HCT116 (cell line): ENCODE measurements at places on chromosomes 2 and 18.

GRCh38 chr2:221392228-221392881, 179.7 kb downstream of the EPHA4 start:
- no peaks in the 10 kb centered on the region for H3K36me3 ChIP-seq
- no peak for DNase-seq
- H3K4me3 ChIP-seq, result no peak overlapping the region
- H3K4me1 ChIP-seq, result no peaks in the 10 kb centered on the region

GRCh38 chr2:43776324-43776723, 2.5 kb downstream of the DYNC2LI1 start:
- DNase-seq, result no peak
- no peaks in the 10 kb centered on the region for H3K27me3 ChIP-seq
- peaks cover 6% of the 10 kb centered on the region; the same call in 1 of the 2 replicates for H3K4me1 ChIP-seq
- no peak overlapping the region for H3K27ac ChIP-seq
- no peaks in the 10 kb centered on the region for H3K36me3 ChIP-seq

GRCh38 chr2:8858910-8859309, 21.5 kb upstream of the KIDINS220 start:
- H3K4me3 ChIP-seq, result no peak overlapping the region
- H3K27ac ChIP-seq, result no peak overlapping the region
- H3K4me1 ChIP-seq, result no peaks in the 10 kb centered on the region
- H3K27me3 ChIP-seq, result no peaks in the 10 kb centered on the region
- no peaks in the 10 kb centered on the region for H3K36me3 ChIP-seq

GRCh38 chr2:216710551-216711301, 15.4 kb upstream of the IGFBP5 start:
- peaks cover 14% of the 10 kb centered on the region for H3K4me1 ChIP-seq
- H3K36me3 ChIP-seq, result no peaks in the 10 kb centered on the region
- H3K4me3 ChIP-seq, result no peak overlapping the region
- 0 out of 2 replicates have a peak, but pooled peaks cover 3% of the 10 kb centered on the region for H3K27me3 ChIP-seq

- no peaks in the 10 kb centered on the region for H3K4me1 ChIP-seq
- no peaks in the 10 kb centered on the region for H3K36me3 ChIP-seq
- no peaks in the 10 kb centered on the region for H3K27me3 ChIP-seq
- no peak overlapping the region for H3K4me3 ChIP-seq
- no peak overlapping the region for H3K27ac ChIP-seq
Observed at GRCh38 chr18:66196805-66197204, 407.1 kb downstream of the CDH19 start.

DNA sequence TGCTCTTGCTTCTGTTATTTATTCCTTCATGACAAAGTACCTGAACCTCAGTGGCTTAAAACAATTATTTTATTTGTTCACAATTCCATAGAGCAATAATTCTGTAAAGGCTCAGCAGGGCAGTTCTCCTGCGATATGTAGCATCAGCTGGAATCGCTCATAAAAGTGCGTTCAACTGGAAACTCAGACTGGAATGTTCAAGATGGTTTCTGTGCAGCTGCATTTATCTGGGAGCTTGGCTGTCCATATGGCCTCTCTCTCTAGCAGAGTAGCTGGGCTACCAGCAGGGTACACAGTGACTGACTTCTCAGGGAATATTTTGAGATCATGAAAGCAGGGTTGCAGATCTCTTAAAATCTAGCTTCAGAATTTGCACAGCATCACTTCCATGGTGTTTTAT, 13.5 kb downstream of the CCDC121 start:
- peaks cover 36% of the 10 kb centered on the region; the same call in 1 of the 2 replicates for H3K36me3 ChIP-seq
- no peaks in the 10 kb centered on the region for H3K4me1 ChIP-seq
- no peak for DNase-seq
- no peak overlapping the region for H3K27ac ChIP-seq
- no peak overlapping the region for H3K4me3 ChIP-seq

- no peaks in the 10 kb centered on the region for H3K27me3 ChIP-seq
- no peaks in the 10 kb centered on the region for H3K4me1 ChIP-seq
- peaks cover 25% of the 10 kb centered on the region for H3K36me3 ChIP-seq
- no peak for DNase-seq
Observed at GRCh38 chr2:241088376-241088775, 13.7 kb downstream of the MTERF4 start.

DNA sequence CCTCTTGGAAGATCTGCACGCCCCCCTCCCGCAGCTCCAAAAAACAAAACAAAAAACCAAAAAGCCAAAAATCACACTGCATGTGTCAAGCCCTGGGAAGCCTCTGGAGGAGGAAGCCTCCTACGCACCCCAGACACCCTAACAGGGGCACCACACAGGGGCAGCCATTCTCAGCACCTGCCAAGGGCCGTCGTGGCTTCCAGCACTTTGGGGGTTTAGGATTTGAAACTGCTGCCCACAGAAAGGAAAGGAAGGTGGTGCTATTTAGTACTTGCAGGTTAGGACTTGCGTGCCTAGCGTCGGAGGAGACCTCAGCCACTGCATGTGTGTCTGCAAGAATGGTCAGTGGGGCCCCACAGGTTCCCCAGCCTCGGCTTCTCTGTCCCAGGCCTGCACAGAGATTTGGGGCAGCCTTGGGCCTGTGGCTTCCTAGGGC, 419 bp upstream of the GPR55 start:
- DNase-seq, result no peak
- H3K27ac ChIP-seq, result no peak overlapping the region
- H3K36me3 ChIP-seq, result no peaks in the 10 kb centered on the region

DNA sequence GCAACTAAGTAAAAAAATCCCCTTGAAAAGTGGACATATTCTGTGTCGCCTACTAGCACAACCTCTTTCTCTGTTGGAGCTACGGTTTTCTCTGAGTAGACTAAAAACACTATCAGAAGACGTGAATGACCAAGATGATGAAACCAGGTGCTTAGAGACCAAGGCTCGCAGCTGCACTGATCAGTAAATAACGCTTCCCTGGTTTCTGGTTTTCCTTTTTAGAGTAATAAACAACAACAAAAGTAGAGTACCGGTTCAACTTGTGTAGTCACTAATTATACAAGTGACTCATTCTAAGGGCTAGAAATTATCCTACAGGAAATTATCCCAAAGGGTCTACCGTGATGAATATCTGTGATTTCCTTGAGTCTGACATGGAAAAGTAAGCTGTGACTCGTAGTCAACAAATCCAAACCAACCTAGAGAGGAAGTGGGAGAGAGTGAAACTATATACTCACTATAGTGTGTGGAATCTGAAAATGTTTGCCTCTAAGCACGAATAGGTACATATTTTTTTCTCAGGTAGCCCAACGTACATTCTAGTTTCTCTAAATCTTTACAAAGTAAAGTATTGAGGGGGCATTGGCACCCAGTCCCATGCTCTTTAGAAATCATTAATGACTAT, 17.8 kb downstream of the RASGRP3 start:
- H3K27me3 ChIP-seq, result no peaks in the 10 kb centered on the region
- H3K4me1 ChIP-seq, result no peaks in the 10 kb centered on the region
- DNase-seq, result no peak
- H3K4me3 ChIP-seq, result no peak overlapping the region
- H3K27ac ChIP-seq, result no peak overlapping the region

GRCh38 chr2:128195435-128195984, 104.5 kb downstream of the UGGT1 start:
- DNase-seq, result no peak
- peaks cover 4% of the 10 kb centered on the region; the same call in 1 of the 2 replicates for H3K36me3 ChIP-seq
- no peaks in the 10 kb centered on the region for H3K4me1 ChIP-seq
- no peaks in the 10 kb centered on the region for H3K27me3 ChIP-seq
- no peak overlapping the region for H3K27ac ChIP-seq

DNA sequence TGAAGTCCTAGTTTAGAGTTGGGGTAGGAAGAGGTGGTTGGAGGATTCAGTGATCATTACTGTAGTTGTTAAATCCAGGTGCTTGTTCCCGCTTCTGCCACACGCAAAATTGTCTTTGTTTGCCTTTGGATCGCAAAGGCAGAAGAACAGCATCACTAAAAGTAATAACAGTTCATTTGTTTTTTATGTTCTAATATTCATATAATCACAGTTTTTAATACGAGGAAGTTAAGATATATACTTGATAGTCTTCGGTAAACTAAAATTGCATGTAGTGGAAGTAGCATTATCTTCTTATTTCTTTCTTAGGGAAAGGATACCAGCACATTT, 365 bp downstream of the NDUFB3 start:
- peak overlapping the region; percentile 93 for H3K4me3 ChIP-seq
- peak overlapping the region; percentile 64 for H3K27ac ChIP-seq
- no peaks in the 10 kb centered on the region for H3K27me3 ChIP-seq
- H3K36me3 ChIP-seq, result no peaks in the 10 kb centered on the region

DNA sequence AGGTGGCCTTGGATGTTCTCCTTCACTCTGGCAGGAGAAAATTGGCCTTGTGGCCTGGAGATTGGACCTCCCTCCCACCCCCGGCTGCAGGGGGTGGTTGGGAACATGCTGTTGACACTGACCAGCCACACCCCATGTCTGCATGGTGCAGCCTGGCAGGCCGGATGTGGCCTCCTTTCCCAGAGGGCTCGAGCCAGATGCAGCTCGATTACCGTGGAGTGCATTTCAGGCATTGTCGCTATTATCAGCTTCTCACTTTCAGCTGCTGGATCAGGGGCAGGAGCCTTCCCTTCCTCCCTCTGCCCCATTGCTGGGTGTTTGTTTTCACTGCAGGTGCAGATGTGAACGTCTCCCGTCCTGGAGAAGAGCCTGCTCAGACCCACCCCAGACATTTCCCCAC, 211.0 kb upstream of the SIX2 start:
- H3K27me3 ChIP-seq, result 0 out of 2 replicates have a peak, but pooled peaks cover 17% of the 10 kb centered on the region
- H3K27ac ChIP-seq, result no peak overlapping the region
- H3K36me3 ChIP-seq, result no peaks in the 10 kb centered on the region
- no peak overlapping the region for H3K4me3 ChIP-seq
- DNase-seq, result no peak

GRCh38 chr2:12612671-12613070, 104.1 kb upstream of the TRIB2 start:
- DNase-seq, result no peak
- no peak overlapping the region for H3K27ac ChIP-seq
- H3K4me1 ChIP-seq, result no peaks in the 10 kb centered on the region
- no peak overlapping the region for H3K4me3 ChIP-seq

DNA sequence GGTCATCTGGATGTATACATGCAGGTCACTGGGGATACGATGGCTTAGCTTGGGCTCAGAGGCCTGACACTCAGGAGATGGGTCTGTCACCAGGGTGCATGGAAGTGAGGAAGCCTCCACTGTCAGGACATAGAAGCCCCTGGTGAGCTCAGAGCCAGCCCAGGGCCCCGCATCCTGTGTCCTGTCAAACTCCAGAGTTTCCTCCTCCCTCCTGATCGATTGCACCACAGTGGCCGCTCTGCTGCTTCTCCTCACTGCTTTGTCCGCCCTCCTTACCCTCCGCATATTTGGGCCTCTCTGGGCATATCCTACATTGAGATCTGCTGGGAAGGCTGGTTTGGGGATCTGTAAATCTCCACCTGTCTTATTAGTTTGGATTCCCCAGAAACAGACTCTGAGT, 37.5 kb upstream of the ATG16L1 start:
- H3K4me1 ChIP-seq, result peaks cover 37% of the 10 kb centered on the region
- DNase-seq, result no peak
- no peak overlapping the region for H3K27ac ChIP-seq
- H3K4me3 ChIP-seq, result no peak overlapping the region

DNA sequence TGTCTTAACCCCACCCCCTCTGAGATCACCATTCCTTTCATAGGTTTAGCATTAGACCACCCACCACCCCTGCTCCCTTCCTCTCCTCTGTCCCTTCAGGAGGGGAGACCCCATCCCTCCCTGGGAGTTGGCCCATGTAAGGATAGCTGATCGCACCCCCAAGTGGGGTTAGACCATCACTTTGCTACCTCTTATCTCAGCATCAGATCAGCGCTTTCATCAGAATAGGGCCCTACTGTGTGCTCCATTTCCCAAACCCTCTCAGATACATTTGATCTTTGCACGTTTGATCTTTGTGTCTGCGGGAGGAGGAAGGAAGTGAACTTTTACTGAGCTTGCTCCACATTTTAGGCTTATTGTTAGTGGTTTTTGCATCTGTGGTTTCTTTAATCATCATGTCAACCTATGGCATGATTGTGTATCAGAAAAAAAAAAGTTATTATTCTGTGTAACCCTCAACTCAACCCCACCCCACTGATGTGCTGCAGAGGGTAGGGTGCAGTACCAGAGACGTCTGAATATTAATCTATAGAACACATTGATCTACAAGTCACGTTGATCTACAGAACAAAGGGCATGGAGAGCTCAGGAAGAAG, 81.2 kb downstream of the PDCL3 start:
- DNase-seq, result no peak
- H3K36me3 ChIP-seq, result no peaks in the 10 kb centered on the region
- no peak overlapping the region for H3K27ac ChIP-seq
- no peaks in the 10 kb centered on the region for H3K27me3 ChIP-seq

DNA sequence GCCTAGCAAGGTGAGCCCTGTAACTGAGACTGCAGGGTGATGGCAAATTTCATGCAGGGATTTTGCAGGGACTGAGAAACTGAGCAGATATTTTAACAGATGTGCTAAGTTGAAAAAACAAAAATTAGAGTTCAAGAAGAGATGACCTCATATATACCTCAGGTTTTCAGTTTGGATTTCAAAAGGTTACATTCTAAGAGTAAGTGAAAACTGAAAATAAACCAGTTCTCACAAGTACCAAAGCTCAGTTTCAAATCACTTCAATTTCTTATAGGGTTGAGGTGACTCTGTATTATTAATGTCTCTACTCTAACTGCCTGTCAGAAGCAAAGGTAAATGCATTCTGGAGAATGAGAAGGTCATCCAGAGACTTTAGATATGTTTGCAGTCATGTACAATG, 237.4 kb upstream of the VRK2 start:
- DNase-seq, result no peak
- no peak overlapping the region for H3K27ac ChIP-seq
- no peaks in the 10 kb centered on the region for H3K27me3 ChIP-seq
- no peaks in the 10 kb centered on the region for H3K4me1 ChIP-seq
- H3K4me3 ChIP-seq, result no peak overlapping the region
- H3K36me3 ChIP-seq, result no peaks in the 10 kb centered on the region

DNA sequence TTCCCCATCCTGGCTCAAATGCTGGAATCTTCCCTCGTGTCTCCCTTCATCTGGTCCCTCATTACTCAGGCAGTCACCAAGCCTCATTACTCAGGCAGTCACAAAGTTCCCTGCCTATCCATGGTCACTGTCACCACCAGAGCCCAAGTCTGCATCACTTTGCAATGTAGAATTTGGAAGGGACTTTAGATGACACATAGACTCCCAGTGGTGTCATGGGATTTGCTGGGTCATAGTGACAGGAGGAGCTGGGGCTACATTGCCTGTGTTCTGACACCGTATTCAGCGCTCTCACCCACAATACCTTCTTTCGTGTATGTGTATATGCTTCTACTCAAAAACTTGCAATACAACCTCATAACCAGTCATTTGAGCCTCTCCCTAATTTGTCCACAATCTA, 2.1 kb upstream of the EMILIN1 start:
- no peaks in the 10 kb centered on the region for H3K36me3 ChIP-seq
- H3K4me3 ChIP-seq, result no peak overlapping the region
- peaks cover 16% of the 10 kb centered on the region for H3K4me1 ChIP-seq
- H3K27ac ChIP-seq, result no peak overlapping the region

- no peaks in the 10 kb centered on the region for H3K4me1 ChIP-seq
- peak; percentile 26 for DNase-seq
- peaks cover 13% of the 10 kb centered on the region; the same call in 1 of the 2 replicates for H3K27me3 ChIP-seq
- no peaks in the 10 kb centered on the region for H3K36me3 ChIP-seq
Observed at GRCh38 chr2:166361351-166362153, 14.2 kb downstream of the SCN9A start.

- H3K4me3 ChIP-seq, result no peak overlapping the region
- no peak for DNase-seq
- H3K4me1 ChIP-seq, result no peaks in the 10 kb centered on the region
- H3K27me3 ChIP-seq, result peaks cover 14% of the 10 kb centered on the region; the same call in 1 of the 2 replicates
- H3K27ac ChIP-seq, result no peak overlapping the region
Observed at GRCh38 chr2:143433840-143434239, 304.6 kb downstream of the ARHGAP15 start.

- no peak overlapping the region for H3K27ac ChIP-seq
- DNase-seq, result no peak
- no peaks in the 10 kb centered on the region for H3K36me3 ChIP-seq
- H3K27me3 ChIP-seq, result no peaks in the 10 kb centered on the region
Observed at GRCh38 chr2:212858496-212858895, 292.9 kb downstream of the IKZF2 start.
